Calu3 (cell line): ENCODE measurements at places on chromosomes 7 and 10. TPM values are rescaled to one million over a fixed set of nuclear protein-coding genes. Genes with fewer than 3 reads are reported as not detected.

Gene SLC16A12
- 1.0 and 1.2 TPM in 2 replicates for total RNA-seq

GRCh38 chr10:43057831-43058340 is 19.0 kb upstream of the RET start:
- no peak for DNase-seq
- H3K4me3 ChIP-seq = no peak overlapping the region
- H3K4me1 ChIP-seq = no peaks in the 10 kb centered on the region
- H3K27ac ChIP-seq = peak overlapping the region; percentile 0
- H3K27me3 ChIP-seq = peaks cover 84% of the 10 kb centered on the region
- no peaks in the 10 kb centered on the region for H3K36me3 ChIP-seq

DNA sequence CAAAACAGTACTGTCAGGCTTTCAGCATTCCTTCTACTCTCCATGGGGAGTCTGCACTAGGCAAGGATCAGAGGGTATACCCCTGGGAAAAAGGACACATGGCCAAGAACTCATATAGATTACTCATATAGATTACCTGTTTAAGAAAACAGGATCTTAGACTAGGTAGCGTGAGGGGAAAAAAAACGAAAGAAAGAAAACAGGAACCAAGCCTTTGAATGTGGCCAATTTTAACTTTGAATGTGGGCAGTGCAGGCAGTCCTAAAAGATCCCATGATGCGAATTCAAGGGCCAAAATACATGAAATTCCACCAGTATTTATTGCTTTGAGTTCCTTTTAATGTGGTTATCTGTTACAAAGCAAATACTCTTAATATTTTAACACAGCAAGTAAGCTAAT is 108.6 kb upstream of the TAC1 start:
- H3K36me3 ChIP-seq = no peaks in the 10 kb centered on the region
- H3K4me1 ChIP-seq = no peaks in the 10 kb centered on the region
- DNase-seq = no peak
- H3K4me3 ChIP-seq = no peak overlapping the region
- H3K27ac ChIP-seq = no peak overlapping the region

GRCh38 chr10:114286921-114287320 is 47.9 kb downstream of the VWA2 start:
- no peaks in the 10 kb centered on the region for H3K27me3 ChIP-seq
- no peak overlapping the region for H3K4me3 ChIP-seq
- no peak for DNase-seq
- no peaks in the 10 kb centered on the region for H3K36me3 ChIP-seq

- H3K4me3 ChIP-seq = no peak overlapping the region
- no peaks in the 10 kb centered on the region for H3K4me1 ChIP-seq
- no peaks in the 10 kb centered on the region for H3K36me3 ChIP-seq
- DNase-seq = no peak
- H3K27me3 ChIP-seq = peaks cover 100% of the 10 kb centered on the region
- H3K27ac ChIP-seq = no peak overlapping the region
These were observed 51.7 kb downstream of the PRKCQ start for GRCh38 chr10:6528198-6528950.

DNA sequence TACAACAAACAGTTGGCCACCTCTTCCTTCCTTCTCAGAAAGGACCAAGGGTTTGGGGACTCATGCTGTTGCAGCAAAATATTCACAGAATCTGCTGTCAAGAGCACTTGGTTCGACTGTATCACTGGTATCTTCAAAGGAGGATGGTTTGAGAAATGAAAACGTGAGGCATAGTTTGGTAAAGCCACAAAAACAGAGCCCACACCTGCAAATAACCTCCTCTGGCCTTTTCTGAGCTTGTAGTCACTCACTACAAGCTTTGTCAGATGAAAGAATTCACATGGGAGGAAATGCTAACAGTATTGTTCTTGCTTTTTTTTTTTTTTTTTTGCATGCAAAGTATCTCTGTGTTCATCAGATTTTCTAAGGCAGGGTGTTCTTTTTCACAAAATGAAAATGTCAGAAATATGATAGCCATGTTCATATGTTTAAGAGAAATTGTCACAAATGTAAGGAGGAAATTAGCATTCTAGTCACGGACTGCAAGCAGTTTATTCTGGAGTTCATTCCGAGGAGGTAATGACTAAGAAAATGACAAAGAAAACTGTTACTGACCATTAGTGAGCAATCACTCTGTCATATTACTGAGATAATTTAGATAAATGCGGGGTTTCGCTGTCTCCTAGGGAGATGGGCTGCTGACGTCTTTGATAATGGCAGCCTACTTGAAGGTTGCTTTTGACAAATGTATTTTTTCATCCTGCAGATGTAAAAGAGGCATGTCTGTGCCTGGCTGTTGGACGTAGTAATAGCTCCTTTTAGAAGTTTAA is 117.8 kb upstream of the MYO3A start:
- H3K27ac ChIP-seq = no peak overlapping the region
- H3K36me3 ChIP-seq = no peaks in the 10 kb centered on the region
- no peak for DNase-seq

DNA sequence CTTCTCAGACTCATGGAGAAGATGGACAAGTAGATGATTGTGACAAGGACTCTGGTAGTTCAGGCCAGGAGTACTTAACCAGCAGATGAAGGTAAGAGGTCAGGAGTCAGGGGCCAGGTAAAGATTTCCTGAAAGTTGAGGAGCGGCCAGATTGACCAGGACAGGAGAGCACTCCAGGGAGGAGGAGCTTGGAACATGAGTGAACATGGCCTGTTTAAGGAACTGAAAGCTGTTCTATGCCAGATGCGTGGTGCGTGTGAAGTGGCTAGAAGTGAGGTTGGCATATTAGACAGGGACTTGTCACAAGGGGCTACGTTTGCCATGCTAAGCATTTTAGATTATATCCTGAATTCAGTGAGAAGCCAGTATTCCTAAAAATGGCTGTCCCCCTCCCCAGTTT is 157.2 kb downstream of the WNT2 start:
- no peak overlapping the region for H3K27ac ChIP-seq
- H3K4me3 ChIP-seq = no peak overlapping the region
- no peaks in the 10 kb centered on the region for H3K27me3 ChIP-seq
- no peaks in the 10 kb centered on the region for H3K36me3 ChIP-seq
- peaks cover 23% of the 10 kb centered on the region for H3K4me1 ChIP-seq
- no peak for DNase-seq

GRCh38 chr10:60305380-60305892 is 84.2 kb downstream of the ANK3 start:
- H3K4me3 ChIP-seq = no peak overlapping the region
- no peaks in the 10 kb centered on the region for H3K27me3 ChIP-seq
- H3K36me3 ChIP-seq = no peaks in the 10 kb centered on the region
- DNase-seq = no peak

DNA sequence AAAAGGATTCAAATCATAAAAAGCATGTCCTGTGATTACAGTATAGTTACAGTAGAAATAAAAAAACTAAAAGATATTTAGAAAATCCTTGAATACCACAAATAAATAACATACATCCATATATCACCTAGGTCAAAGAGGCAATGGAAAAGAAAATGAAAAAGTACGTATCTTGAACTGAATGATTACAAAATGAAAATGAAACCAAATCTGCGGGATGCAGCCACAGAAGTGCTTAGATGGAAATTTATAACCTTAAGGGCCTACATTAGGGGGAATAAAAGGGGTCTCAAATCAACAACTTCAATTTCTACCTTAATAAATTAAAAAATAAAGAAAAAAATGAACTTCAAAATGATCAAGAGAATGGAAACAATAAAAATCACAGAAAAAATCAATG is 879.0 kb upstream of the CELF2 start:
- no peak overlapping the region for H3K27ac ChIP-seq
- no peak for DNase-seq
- no peaks in the 10 kb centered on the region for H3K27me3 ChIP-seq

DNA sequence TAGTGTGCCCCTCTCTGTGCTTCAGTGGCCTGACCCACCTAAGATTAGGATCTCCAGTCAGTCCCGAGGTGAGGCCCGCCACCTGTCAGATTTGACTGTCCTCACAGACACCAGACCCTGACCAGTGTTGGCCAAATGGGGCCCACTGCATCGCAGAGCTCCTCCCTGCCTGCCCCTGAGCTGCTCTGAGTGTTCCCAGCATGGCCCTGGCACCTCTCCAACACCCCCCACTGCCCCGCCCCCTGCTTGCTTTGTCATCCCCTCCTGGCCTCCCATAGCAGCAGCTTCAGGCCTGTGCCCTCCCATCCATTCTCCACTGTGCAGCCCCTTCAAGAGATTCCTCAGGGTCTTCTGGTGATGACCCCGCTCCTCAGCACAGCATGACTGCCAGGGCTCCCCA is 67.6 kb downstream of the C10orf120 start:
- H3K27me3 ChIP-seq = peaks cover 27% of the 10 kb centered on the region
- no peak overlapping the region for H3K4me3 ChIP-seq
- H3K4me1 ChIP-seq = no peaks in the 10 kb centered on the region
- no peaks in the 10 kb centered on the region for H3K36me3 ChIP-seq
